ENCODE measurements at places on chromosomes 1 and 21.
A peak's percentile ranks its signal among the peaks of the same experiment; 100 is the strongest.

- DNase-seq: no peak
Observed at GRCh38 chr1:160359559-160360226, 7.2 kb upstream of the NHLH1 start.

DNA sequence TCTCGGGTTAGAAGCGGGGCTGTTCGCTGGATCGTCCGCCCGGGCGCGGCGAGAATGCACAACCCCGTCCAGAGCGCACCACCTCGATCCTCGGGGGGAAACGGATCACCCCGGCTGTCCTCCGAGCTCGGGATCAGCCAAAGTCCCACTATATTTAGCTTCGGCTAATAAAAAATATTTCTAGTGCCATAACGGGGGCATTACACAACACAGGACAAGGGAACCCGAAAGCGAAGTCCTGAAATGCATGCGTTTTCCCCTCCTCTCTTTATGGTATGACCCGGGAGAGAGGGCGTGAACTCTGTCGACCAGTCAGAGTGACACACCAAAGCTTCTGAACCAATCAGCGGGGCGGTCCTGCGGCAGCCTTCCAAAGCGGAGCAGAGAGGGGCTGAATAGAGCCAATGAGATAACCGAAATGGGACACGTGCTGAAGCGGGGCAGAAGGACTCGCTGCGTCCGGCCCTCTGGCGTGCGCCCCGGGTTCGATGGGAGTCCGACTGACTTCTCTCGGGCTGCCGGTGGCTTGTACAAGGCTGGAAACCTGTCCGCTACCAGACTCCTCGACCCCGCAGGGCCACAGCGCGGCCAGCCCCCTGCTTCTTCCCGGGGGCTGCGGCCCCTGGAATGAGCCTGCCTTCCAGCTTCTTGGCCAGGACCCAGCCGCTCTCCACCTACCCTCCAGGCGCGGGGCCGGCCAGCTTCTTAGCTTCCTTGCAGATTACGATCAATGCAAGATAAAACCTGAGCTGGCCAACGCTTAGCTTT lies at the start of gene ALDH4A1:
Gene ALDH4A1 (minus strand): TSS at position 33 of the 768 bp plus-strand sequence. CDS start 32 bp downstream, at position 1.
- DNase-seq: peak; percentile 88

- no peak for DNase-seq
Observed at GRCh38 chr1:201144701-201145100, 9.6 kb downstream of the TMEM9 start.

DNA sequence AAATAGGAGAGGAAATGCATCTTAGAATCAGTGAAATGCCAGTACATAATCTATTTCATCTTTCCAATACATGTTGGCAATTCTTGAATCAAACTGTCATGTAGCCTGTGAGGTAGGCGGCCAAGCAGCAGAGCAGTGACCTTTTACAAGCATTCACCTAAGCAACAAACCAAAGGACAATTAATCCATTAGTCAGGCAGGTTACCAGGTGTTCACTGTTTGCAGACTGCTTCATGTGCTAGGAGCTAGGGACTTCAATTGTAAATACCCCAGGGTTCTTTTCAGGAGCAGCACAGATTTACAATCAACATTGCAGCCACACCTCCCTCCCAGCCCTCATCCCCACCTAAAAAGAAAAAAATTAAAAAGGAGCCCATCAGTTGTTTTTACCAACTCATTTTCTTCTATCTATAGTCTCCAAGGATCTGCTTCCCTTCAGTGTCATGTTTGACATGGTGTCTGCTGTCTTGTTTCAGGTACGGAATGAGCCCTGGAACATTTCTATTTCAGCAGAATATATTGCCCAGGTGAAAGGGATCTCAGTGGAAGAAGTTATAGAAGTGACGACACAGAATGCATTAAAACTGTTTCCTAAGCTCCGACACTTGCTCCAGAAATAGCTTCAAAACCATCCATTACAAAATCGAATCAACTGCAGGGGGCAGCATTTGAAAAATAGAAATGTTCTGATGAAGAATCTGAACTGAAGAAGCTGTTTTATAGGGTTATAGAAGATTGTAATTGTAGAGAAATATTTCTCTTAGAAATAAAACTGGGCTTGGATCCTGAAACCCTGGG lies 23.0 kb downstream of the TATDN3 start:
- DNase-seq: peak; percentile 9

- no peak for DNase-seq
Observed at GRCh38 chr21:34909492-34910292, 139.4 kb downstream of the RUNX1 start.

DNA sequence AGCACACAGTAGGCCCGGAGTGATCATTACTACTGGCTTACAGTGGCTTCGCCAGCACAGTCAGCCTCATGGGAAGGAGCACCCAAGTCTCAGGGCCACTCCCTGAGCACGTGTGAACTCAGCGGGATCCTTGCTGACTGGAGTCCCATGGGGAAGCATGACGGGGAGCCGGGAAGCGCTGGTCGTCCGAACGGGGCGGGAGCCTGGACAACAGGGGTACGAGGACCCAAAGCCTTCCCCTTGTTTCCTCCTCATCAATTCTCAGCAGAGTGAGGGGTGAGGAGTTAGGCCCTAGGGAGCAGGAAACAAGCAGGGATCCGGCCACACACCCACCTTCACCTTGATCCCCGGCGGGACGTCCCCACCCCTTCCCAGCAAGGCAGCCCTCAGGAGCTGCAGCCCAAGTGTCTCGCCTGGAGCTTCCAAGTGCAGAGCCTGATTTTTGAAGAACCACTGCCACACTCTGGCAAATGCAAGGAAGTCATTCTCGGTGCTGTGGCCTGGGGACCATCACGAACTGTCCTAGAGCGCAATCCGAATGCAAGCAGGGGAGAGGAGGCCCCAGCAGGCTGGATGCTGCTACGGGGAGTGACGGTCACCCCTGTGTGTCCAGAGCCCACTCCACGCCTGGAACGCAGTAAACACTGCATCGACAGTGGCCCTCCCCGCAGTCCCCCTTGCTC lies 35.5 kb downstream of the TOMM20 start:
- DNase-seq: peak; percentile 40

- DNase-seq: peak; percentile 47
Observed at GRCh38 chr1:154998818-154999570, 3.6 kb upstream of the ZBTB7B start.

- DNase-seq: no peak
Observed at GRCh38 chr1:108063703-108064102, 98.7 kb upstream of the VAV3 start.

DNA sequence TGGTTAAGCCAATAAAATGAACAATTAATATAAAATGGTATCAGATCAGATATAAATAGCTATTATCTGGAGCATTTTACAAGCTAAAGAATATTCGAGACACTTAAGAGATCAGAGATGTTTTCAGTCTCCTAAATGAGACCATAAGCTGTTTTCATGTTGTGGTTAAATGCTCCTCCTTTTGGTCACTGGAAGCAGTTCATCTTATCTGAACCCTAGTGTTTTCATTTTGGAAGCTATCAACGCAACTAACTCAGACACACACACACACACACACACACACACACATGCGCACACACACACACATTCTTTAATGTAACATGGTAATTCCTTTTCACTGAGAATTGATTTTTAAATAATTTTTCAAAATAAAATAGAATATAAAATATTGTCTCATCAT lies 10.0 kb upstream of the LRRC8C start:
- DNase-seq: no peak
